Heart right ventricle (tissue), 16 donors: ENCODE measurements at places on chromosomes 12 and 14.

GRCh38 chr12:56880125-56880992 lies 53.8 kb downstream of the SDR9C7 start:
- no peak for DNase-seq

DNA sequence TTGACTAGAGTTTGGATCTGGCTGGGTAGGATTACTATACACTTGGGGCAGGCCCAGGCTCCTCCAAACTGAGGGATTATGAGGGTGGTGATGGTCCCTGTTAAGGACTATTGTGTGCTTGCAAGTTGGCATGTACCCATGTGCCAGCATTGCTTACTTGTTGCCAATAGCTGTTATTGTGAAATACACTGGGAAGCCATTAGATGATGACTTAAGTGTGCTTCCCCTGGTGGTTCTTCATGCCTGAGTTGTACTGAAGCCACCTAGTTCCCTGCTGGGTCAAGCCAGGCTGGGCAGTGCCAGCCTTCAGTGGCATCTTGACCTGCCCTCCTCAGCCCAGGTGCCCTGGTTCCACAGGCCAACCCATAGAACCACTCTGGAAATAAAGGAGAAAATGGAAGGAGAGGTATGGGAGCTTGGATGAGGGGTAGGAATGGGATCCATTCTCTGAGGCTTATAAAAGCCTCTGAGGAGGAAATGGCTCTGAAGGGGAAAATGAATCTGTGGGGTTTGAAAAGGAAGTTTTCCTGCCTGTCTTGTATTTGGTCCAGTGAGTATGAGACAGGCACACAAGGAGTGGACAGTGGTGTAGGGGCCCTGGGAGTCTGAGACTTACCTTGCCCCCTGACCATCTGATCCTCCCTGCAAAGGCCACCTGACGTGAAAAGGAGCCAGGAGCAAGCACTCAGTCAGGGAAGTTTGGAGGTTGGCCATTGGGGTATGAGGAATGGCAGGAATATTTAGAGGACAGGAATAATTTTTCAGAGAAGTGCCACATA lies 724 bp downstream of the LTB4R start:
- no peak for DNase-seq

GRCh38 chr12:3772380-3772779 lies 19.5 kb upstream of the CRACR2A start:
- DNase-seq = no peak

GRCh38 chr12:92696216-92696615 lies 6.6 kb upstream of the PLEKHG7 start:
- no peak for DNase-seq

DNA sequence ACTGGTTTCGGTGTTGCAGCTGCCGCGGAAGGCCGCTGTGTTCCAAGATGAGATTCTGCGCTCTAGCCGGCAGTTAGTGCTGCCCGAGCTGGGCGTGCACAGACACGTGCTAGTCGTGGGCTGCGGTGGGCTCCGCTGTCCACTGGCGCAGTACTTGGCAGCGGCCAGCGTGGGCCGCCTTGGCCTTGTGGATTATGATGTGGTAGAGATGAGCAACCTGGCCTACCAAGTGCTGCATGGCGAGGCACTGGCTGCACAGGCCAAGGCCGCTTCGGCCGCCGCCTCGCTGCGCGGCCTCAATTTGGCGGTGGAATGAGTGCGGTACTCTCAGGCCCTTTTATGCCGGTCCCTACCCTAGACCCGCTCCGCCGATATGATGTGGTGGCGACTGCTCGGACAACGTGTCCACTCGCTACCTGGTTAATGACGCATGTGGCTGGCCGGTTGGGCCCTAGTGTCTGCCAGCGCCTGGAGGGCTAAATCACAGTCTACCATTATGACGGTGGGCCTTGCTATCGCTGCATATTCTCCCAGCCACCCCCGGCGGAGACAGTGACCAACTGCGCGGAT lies 102.2 kb downstream of the SNAPC1 start:
- DNase-seq = no peak

- no peak for DNase-seq
These were observed 3.9 kb downstream of the ANKRD33 start for GRCh38 chr12:51891843-51892242.

DNA sequence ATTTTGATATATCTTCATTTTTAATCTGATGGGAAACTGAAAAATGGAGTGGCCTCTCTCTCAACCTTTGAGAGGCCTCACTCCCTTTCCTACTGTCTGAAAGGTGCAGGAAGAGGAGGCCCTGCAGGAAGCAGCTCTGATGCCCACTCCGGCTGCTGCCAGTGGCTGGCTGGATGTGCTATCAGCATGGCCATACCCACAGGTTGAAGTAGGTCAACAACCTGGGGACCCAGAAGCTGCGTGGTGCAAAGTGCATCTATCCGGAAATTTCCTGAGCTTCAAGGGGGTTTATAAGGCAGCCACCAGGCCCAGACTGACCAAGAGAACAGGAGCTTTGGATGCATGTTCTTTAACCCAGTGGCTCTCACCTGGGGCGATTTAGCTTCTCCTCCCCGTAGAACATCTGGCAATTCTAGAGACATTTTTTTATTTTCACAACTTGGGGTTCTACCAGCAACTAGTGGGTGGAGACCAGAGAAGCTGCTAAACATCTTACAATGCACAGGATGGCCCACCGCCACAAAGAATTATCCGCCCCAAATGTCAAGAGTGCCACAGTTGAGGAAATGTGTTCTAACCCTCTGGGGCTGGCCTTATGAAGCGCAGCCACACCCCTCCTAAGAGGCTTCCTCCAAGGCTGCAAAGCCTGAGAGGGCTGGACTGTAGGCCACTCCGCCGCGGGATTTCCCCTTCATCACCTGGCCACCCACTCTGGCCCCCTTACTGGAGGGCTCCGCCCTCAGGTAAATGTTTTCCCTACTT lies 8.2 kb upstream of the BATF start:
- DNase-seq = no peak
